Left kidney (tissue), 8 donors: ENCODE measurements at places on chromosomes 7 and 10.

GRCh38 chr10:92208157-92208720 is 82.6 kb downstream of the CPEB3 start:
- DNase-seq: no peak

- DNase-seq: no peak
Measured at GRCh38 chr7:134317434-134317833, 704 bp upstream of the SLC35B4 start.

DNA sequence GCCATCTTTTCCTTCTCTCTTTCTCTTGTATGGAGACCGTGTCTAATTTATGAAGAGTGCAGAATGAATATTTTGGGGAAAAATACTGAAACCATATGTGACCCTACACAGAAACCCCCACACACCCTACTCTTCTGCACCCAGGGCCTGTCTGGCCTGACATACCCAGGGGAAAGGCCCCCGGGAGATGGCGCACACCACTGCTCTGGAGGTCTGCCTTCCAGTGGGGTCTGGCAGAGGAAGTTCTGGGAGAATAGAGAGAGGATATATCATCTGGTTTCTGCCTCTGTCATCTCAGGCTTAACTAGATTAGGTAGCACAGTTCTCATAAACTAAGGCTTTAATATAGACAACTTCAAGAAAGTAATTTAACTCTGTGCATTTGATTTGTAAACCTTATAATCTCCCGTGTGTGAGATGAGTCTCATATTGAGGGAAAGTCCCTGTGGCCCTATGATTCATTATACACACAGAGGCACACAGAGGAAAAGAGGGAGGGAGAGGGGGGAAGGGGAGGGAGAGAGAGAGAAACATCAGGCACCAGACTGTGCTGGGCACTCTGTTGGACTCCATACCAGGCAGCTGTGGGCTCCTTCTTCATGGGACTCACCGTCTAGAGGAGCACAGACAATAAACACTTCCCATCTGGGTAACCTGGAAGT is 123.3 kb downstream of the AOAH start:
- no peak for DNase-seq

- DNase-seq: no peak
Measured at GRCh38 chr7:16970732-16971482, 89.1 kb upstream of the AGR3 start.

GRCh38 chr7:150860978-150861295 is 8.6 kb downstream of the AOC1 start:
- DNase-seq: no peak

DNA sequence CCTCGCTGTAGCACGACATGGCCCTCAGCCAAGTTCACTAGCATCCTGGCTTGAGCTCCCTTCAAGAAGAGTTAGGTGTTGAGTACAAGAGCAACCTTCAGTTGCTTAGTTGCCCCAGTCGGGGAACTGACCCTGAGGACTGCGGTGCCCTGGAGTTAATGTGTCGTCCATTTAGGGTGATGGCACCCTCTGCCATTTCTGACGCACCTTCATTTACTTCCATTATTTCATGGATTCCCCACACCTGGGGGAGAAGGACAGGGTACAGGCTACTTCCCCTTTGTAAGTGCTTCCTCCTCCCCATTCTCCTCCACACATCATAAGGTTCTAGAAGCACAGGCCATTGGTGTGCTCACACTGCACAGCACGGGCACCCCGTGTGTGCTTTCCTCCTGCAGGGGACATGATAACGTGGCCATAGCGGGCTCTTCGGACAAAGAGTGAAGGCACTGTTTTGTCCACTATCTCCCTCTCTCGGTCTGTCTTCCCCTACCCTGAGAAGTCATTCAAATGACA is 1.8 kb downstream of the ALOX5 start:
- no peak for DNase-seq

DNA sequence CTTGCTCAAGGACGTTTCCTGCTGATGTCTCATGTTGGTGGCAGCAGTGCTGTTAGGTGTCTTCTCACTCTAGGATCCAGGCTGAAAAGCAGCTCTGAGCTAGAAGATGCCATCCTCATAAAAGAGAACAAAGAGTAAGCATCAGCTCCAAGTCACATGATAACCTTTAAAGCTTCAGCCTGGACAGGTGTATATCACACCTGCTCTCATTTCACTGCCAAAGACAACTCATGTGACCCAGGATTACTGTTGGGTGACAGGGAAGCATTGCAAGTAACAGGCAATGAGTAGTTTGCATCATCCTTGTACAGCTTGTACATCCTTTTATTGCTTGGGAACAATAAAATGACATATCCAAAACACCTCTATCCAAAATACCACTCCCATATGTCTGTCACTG is 423.4 kb upstream of the DPP6 start:
- no peak for DNase-seq

DNA sequence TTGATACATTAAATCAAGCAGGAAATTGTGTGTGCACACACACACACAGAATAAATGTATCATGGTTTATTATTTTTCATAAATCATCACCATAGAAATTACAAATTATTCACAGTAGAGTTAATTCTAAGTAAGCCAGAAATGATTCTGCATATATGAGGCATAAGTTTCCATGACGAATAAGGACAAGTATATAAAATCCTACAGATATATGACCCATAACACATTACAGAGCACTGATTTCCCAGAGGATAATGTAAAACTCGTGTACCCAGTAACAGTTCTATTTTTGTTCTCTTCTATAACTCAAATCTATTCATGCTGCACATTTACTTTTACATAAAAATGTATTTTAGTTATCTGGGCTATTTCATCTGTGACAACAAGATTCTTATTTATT is 169.7 kb downstream of the LRRTM3 start:
- DNase-seq: no peak

DNA sequence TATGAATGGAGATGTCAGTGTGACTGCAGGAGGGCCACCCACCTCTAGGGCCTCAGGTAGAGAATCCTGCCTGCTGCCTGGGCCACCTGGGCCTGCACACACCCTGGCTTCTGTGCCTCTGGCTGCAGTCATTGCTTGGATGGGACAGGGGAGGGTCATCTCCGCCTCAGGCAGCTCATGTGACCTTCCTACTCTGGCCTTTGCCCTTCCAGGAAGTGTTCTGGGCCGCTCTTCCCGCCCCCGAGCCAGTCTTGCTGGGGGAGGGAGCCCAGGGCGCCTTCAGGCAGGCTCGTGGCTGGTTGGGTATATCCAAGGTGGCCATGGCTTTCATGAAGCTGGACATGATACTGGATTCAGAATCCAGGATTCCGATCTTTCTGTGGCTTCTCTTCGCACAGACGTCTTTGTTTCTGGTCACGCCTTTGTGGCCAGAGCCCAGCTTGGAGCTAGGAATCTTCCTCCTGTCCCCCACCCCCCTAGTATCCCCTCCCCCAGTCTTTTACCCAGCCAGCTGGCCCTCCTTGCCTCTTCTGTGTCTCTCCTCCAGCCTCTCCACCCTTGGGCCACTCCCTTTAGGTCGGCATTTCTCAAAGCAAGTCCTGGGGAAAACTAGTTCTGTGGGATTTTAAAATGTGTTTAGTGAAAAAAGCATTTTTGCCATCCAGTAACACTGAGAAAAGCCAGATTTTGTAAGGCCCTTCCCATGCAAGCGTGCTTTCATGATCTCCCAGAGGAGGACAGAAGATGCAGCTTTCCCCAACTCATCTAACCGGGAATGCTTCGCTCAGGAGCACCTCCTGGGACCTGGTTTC is 119.6 kb downstream of the ZMIZ1 start:
- DNase-seq: no peak
